ENCODE measurements at places on chromosomes 2 and 18.

- DNase-seq, result no peak
These were observed 95.0 kb downstream of the MAPK4 start for GRCh38 chr18:50654658-50655550.

GRCh38 chr2:61529944-61530735 is 8.0 kb downstream of the XPO1 start:
- no peak for DNase-seq

GRCh38 chr18:7084080-7085065 is 33.2 kb downstream of the LAMA1 start:
- DNase-seq, result no peak

DNA sequence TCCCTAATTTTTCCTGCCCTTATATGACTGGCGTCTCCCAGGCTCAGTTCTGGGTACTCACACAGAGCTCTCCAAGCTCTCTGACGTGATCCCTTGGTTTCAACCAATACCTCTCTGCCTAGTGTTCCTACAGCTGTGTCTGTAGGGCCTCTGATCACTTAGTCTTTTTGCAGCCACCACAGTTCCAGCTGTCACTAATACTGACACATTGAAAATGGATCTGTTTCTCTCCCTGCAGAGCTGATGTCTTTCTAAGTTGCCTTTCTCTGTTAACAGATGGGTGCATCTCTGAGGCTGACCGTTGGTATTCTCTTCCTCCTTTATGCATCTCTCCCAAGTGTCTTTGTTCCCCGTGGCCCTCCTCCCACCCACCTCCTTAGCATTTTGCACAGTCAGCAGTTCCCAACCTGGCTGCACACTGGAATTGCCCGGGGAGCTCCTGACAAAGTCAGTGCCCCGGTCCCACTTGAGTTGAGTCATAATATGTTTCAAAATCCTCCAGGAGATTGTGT is 62.5 kb downstream of the CERS6 start:
- no peak for DNase-seq

DNA sequence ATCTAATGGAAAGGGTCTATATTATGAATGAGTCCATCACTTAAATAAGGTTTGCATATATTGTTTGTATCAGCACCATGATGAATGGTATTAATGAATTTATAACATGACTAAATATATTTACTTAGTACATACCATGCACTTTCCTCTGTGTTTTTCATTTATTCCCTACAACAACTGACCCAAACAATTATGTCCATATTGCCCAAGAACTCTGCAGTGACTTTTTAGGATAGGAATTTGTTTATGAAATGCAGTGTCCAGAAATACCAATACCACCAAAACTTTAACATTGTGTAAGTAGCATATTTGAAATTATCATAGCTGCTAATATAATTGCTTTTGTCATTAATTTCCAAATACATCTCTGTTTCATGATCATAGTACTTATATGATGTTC is 119.7 kb downstream of the WDR7 start:
- no peak for DNase-seq

GRCh38 chr2:200787351-200788120 is 24.2 kb upstream of the BZW1 start:
- DNase-seq, result no peak

- no peak for DNase-seq
These were observed 12.0 kb upstream of the MBP start for GRCh38 chr18:77144451-77145118.

DNA sequence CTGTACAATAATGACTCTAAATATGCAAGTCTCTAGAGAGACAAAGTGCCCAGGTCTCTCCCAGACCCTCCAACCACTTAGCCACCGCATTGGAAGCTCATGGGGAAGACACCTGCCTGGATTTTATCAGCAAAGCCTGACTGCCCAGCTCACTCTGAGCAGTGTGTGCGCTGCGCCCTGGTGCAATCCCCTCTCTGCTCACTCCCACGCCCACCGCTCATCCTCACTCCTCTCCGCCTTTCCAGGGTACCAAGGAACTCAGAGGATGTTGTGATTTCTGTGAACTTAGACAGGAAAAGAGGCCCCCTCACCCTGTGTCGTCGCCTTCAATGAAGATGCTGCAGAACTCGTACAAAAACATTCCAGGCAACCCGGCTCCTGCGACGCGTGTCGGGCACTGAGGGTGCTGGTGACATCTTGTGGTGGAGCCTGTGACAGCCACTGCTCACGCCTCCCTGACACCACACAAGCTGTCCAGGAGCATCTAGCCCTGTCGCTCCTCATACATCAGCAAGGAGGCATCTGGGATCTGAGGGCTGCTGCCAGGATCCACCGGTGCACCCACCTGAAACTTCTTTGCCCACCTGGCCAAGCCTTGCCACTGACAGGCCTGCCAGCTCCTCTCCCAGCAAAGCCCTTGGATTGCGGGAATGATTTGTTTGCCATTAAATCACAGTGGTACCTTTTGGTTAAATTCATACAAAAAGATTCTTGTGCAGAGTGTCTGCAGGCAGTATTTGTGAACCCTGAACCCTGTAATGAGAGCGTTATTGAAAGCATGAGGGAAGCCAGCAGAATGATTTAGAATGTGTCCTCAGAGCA is 220.4 kb downstream of the ZNF516 start:
- DNase-seq, result no peak

DNA sequence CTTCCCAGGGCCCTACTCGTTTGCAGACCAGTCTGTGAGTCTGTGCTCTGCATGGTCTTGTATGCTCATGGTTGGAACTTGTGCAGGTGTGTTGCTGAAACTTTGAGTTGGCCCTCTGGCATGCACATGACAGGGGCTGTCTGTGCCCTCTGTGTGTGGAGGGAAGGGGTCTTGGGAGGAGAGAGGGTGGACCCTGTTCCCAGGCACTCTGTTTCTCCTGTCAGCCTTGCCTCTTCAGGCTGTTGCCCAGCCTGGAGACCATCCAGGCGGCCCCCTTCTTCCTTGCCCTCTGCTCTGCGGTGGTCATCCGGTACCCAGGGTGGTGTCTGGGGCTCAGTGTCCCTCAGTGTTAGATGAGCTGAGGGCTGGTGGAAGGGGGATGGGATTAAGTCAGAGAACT is 39.5 kb downstream of the TET3 start:
- DNase-seq, result no peak

- DNase-seq, result no peak
These were observed 24.3 kb upstream of the KLHL29 start for GRCh38 chr2:23360571-23361125.

DNA sequence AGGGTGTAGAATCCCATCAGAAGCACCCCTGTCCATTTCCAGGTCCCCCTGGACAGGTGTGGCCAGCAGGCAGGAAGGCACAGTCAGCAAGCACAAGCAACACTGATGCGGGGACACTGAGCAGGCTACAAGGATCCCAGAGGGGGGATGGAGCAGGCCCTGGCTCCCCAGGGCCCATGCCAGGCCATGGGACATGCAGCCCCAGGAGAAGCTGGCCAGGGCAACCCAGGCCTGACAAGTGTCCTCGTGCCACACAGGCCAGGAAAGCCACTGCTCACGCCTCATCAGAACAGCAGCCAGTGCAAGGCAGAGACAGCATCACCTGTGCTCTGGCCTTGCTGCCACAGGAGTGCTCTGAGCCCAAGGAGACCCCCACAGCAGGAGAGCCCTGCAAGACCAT is 14.1 kb upstream of the GPC1 start:
- no peak for DNase-seq

DNA sequence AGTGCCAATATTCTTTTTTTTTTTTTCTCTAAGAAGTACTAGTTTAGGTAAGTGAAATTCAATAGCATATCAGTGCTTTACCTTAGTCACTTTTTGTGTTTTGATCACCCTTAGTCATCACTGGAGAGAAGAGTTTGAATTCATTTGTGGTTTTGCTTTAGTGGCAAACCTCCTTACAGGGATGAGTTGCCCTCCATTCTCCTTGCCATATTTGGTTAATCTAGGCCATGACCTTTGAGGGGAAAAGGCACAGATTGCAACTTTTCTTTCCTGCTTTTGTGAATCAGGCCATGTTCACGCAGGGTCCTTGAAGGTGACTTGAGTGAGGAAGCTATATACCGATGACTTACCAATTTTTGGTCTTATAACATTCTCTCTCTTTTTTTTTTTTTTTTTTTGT is 34.4 kb downstream of the PLEKHA3 start:
- no peak for DNase-seq

DNA sequence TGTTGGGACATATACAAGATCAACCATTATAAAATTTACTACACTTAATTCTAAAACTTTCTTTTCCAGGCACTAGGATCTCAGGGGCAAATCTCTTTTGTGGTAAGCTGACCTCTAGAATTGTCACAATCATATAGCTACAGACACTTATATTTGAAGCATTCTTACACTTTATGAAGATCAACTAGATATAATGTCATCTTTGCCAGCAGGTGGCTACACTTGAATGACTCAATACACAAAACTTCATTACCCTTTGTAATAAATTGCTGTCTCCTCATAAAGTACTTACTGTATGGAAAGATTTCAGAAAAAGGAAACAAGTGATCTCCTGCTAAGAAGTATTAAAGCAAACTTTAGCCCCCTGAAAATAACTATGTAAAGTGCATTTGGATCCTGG is 77.8 kb downstream of the RDH14 start:
- no peak for DNase-seq

DNA sequence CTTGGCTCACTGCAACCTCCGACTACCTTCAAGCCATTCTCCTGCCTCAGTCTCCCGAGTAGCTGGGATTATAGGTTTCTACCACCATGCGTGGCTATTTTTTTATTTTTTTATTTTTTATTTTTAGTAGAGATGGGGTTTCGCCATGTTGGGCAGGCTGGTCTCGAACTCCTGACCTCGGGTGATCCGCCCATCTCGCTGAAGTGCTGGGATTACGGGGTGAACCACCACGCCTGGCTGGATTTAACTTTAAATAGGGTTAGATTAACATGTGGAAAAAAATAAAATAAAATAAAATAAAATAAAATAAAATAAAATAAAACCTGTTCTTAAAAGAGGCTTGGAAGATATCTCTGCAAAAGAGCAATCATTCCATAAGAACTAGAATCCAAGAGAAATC is 170.9 kb downstream of the XIRP2 start:
- DNase-seq, result no peak

DNA sequence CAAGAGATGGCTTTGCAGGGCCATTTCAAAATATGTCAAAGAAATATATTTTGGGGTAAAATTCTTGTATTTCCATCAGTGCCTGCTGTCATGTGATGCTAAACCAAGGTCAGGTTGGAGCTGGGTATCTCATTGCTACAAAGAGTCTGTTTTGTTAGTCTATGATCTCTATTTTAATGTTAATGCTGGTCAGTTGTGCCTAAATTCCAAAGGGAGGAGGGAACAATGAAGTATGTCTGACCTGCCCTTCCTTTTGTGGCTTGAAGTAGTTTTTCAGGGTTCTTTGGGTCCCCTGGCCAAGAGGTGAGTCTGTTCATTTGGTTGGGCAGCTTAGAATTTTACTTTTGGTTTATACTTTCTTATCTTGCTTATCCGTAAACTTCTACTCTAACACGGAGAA is 61.6 kb upstream of the DYNAP start:
- no peak for DNase-seq

- no peak for DNase-seq
These were observed 25.9 kb downstream of the CD8A start for GRCh38 chr2:86764661-86765309.

DNA sequence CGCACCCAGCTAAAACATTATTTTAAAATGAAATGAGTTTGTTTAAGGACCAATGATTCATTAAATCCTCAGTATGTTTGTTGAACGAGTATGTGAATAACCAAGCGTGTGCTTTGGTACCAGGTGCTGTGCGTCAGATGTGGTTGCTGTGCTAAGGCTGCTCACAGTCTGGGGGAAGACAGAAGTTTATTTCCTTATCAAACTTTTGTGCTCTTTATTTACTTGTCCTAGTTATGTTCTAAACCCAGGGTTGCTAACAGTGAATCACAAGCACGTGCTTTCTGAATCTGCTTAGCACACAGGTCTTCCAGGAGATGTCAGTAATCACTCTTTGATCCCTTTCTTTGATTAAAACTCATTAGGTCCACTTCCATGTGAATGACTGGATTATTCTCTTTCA is 37.0 kb downstream of the RAPGEF4 start:
- no peak for DNase-seq

GRCh38 chr18:4016391-4017049 is 438.6 kb downstream of the DLGAP1 start:
- DNase-seq, result no peak

GRCh38 chr18:22296304-22296703 is 121.4 kb downstream of the CTAGE1 start:
- DNase-seq, result no peak

- DNase-seq, result no peak
These were observed 32.5 kb downstream of the POLR1A start for GRCh38 chr2:86073225-86073624.

GRCh38 chr2:144942516-144943256 is 422.8 kb upstream of the ZEB2 start:
- no peak for DNase-seq

DNA sequence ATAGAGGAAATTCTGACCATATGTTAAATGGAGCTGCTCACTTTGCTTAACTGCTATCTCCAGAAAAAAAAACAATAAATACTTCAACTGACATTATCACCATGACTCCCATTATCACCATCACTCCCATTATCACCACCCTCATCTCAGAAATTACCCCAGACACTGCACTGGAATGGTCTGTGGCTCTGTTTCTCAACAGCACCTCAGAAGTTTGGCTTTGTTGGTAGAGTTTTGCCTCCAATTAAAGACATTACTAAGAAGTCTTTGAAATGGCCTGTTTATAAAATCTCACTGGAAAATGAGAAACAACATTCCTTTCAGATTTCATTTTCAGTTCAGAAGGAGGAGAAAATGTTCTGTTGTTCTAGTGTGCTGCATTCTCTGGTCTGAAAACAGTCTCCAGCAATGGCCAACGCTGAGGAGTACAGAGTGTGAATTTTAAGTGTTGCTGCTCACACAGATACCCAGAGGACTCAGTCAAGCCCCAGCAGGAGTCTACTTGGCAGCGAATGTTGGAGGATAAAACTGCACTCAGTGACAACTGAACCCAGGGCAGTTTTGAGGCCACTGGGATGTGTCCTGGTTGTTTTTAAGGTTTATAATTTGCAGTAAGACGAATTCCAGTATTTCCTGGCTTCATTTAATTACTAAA is 364.5 kb upstream of the CDH2 start:
- no peak for DNase-seq

GRCh38 chr18:40687399-40687798 is 1267.6 kb upstream of the PIK3C3 start:
- DNase-seq, result no peak

DNA sequence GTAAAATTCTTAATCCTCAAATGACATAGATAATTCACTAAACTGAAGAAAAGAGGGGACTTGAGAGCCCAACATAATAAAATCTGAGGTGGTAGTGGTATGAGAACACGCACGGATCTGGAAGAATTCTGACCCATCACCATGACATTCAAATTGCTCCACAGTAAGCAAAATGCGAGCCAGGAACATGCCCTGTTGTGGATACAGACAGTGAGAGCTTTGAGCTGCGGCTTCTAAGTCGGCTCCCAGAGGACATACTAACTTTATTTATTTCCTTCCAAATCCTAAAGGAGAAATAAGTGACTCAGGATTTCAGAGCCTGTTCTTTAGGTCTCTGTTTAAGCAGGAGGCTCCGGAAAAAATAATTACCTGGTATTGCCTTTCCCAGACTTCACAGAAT is 143.4 kb upstream of the SMAD7 start:
- DNase-seq, result no peak

Data from stimulated activated CD4-positive, alpha-beta T cell treated with anti-CD3 and anti-CD28 coated beads, Interleukin-1b, Interleukin-23, amount 100 ng/mL, for 1 hour (primary cell).